ENCODE measurements at places on chromosomes 11 and 22. TPM values are rescaled to one million over a fixed set of nuclear protein-coding genes. Genes with fewer than 3 reads are reported as not detected.

The CCDC116 gene
- 0.11 TPM for total RNA-seq

The ACP2 gene
- 54.6 TPM for total RNA-seq

The SYT7 gene
- total RNA-seq: 0.22 TPM

The KCNK4 gene
- total RNA-seq: not detected

The HEPHL1 gene
- under 0.01 TPM for total RNA-seq

The FXYD6 gene
- not detected for total RNA-seq

All from placental epithelial cell (primary cell).